ENCODE measurements at places on chromosomes 13 and 19.

DNA sequence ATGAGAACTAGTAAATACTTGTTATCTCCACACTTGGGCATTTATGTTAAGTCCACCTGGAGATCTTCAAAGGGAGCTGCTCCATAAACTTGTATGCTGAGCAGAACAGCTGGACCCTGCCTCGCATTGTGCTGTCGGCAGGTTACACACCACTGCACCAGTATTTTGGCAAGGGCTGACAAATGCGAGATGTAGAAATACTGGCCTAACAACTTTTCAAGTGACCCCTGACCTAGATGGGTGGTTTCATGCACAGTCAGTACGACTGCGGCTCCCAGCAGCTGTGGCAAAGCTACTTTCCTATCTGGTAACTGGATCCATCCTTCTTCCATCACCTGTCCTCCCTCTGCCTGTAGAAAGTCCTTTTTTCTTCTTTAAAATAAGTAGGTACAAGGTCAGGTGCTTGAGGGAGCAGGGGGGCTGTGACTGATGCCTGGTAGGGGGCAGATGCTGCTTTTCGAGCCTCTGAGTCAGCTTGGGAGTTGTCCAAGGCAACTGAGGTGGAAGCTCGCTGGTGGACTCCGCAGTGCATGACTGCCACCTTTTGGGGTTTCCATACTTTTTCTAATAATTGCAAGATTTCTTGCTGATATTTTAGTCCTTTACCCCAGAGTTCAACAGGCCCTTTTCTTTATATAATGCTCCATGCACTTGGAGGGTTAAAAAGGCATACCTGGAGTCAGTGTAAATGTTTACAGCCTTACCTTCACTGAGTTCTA is 86.8 kb downstream of the SLC25A15 start:
- no peak for DNase-seq

DNA sequence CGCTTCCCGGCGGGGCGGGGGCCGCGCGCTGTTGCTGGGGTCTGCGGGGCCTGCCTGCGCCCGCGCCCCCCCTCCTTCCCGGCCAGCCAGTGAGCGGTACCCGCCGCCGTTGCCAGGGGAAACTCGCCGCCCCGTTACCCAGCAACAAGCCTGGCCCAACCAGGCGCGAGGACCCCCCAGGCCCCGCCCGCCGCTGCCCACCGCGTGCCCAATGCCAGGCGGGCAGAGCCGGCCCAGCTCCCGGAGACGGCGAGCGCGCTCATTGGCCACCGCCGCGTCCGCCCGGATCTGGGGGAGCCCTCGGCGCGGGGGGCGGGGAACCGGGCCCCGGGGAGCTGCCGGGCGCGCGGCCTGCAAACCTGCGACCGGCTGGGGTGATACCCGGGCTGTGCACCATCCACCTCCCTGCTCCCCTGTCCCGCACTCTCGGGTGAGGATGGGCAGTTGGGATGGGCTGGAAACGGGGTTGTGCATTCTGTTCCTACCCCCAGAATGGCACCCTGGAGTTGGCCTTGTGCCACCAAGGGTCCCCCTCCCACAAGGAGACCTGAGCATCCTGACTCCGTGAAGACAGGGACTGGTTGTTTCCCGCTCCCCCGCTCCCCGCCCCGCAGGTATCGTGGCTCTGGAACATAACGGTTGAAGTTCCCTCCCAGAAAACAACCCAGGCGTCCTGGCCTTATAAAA is 8.8 kb upstream of the BBC3 start:
- DNase-seq: no peak

DNA sequence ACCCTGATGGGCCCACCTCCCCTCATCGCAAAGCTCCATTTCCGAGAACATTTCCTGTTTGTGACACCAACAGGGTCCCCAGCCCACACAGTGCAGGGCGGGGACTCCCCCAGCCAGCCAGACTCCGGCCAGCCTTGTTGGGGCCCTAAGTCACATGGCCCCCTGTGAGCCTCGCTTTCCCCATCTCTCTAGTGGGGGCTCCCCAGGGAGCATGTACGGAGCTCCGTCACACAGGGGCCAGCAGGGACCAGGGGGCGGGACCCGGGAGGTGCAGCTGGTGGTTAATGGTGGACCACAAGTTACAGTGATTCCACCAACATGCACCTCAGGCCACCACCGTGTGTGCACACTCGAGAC is 1.7 kb downstream of the TBXA2R start:
- DNase-seq: no peak

DNA sequence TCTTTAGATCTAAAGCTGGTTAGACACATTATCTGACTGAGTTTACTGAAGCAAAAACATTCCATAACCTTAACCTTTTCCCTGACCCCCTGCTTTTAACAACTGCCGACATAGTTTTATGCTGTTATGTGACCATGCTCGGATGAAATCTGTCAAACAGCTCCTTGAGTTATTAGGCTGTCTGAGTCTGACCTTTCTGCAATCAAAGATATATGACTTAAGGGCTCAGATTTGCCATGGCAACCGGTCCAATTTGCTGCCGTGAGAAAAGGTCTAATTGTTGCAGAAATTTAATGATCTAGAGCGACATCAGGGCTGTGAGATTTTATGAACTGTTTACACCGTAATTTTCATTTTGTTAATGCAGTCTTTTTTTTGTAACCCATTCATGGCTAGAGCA is 61.8 kb downstream of the URI1 start:
- DNase-seq: no peak

GRCh38 chr19:38524994-38525634 is 91.6 kb downstream of the RYR1 start:
- DNase-seq: no peak

- peak; percentile 59 for DNase-seq
These were observed 20.4 kb downstream of the LMTK3 start for GRCh38 chr19:48490981-48491792.

DNA sequence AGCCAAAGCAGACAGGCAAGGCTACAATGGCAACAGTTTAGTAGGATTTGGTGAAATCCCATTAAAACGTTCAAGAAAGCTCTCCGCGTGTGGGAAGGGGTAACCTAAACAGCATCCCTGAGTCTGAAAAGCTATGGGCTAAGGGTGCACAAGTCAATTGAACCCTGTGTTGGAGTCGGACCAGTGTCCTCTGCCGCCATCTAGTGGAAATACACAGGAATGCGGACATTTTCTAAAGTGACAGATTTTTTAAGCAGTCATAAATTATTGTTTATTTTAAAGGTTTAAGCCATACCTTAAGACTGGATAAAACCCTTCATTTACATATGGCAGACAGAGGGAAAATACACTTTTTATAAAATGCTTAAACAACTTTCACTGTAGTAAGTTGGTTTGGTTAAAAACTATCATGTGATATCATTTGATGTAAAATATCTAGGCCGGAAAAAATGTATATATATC is 26.5 kb upstream of the LSM14A start:
- peak; percentile 64 for DNase-seq

DNA sequence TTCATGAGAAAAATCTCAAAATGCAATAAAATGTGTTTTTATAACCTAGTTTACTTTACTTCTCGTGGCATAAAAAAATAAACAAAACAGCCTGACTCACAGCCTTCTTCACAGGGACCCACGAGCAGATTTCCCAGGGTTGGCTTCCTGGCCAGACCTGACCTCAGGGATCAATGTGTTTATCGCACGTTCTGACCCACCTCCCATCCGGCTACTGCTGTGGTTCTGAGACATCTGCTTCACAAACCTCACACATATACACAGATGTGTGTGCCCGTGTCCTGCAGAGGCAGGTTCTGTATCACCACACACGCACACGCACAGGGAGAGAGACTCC is 118.3 kb downstream of the COL4A2 start:
- no peak for DNase-seq

DNA sequence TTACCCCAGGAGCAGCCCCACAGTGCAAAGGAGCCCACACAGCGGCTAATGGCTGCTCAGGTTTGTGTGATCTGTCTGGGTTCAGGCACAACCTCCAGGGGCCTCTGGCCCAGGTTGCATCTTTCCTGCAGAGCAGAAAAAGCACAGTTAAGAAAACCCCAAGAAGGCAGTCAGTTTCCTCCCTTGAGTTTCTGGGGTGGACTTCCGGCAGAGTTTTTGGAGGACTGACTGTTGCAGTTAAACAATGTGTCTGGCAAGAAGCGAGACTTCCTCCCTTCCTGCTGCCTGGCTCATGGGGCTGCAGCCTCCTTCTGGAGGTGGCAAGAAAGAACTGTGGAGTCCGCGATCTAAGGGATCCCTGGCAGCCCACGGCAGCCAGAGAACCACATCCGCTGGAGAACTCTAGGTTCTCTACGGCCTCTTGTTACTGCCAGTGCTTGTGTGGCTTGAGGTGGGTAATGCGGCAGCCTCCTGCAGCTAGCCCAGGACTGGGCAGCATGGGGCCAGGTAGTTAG is 114.4 kb downstream of the ZDHHC20 start:
- DNase-seq: peak; percentile 47

- DNase-seq: no peak
These were observed 60.8 kb upstream of the KLF5 start for GRCh38 chr13:72998012-72998411.

GRCh38 chr19:51546650-51547396 is 15.4 kb upstream of the SIGLEC6 start:
- peak; percentile 100 for DNase-seq

DNA sequence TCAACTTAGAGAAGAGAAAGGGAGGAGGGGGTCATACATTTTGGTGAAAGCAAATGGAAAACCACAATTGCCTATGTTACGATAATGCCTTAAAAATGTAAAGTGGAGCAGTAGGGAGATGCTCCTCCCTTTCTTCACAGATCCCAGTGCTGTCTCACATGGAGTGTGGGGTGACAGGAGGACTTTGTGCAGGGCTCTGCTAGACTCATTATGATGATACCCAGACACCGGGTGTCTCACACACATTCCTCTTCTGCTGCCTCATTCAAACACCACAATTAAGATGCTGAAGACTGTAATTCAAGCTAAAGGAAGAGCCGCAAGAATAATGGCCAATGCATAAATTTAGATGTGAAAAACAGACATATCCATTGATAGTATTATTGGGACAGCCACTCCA is 150.6 kb downstream of the LHFPL6 start:
- DNase-seq: no peak

DNA sequence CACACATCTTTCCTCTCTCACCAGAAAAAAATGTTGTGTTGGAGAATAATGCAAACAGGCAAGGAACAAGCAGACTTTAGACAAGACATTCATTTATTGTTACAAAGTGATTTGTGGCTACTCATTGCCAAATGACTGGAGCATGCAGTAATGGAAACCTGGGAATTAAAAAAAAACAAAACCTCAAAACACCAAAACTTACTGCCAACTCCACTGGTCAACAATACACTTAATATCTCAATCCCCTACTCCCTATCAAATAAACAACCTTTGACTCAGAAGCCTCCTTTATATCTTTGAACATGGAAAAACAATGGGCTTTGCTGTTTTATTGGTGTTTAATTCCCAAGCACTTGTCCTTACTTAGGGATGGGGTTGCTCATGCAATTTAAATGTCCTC is 112.8 kb downstream of the POSTN start:
- DNase-seq: no peak

DNA sequence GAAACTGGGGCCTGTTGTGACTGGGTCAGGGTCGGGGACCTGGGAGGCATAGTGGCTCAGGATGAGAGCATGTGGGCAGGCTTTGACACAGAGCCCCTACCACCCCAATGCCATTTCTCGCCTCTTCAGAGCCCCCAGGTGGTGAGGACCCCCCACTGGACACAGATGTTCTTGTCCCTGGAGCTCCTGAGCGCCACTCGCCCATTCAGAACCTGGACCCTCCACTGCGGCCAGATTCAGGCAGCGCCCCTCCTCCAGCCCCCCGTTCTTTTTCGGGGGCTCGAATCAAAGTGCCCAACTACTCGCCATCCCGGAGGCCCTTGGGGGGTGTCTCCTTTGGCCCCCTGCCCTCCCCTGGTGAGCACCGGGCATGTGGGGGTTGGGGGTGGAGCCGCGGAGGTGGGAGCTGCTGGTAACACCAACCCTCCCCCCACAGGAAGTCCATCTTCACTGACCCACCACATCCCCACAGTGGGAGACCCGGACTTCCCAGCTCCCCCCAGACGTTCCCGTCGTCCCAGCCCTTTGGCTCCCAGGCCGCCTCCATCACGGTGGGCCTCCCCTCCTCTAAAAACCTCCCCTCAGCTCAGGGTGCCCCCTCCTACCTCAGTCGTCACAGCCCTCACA is 10.4 kb downstream of the IGFLR1 start:
- no peak for DNase-seq

GRCh38 chr19:2227415-2228156 is 8.5 kb downstream of the PLEKHJ1 start:
- DNase-seq: peak; percentile 96

DNA sequence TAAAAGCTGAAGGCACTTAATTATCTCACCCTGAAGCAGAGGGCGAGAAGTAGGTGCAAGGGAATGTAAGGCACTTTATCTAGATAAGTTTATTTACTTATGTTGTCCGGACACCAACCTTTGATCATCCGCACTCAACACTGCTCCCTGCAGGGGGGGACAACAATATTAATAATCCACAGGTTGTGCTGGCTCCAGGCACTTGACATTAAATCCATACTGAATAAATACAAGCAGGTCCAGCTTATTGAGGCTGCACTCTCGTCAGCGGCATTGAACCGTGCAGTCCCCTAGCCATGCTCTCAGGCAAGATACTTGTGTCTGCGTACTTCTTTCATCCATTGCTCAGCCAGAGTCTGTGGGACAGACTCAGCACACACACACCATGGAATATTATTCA is 374.5 kb upstream of the NBEA start:
- no peak for DNase-seq

DNA sequence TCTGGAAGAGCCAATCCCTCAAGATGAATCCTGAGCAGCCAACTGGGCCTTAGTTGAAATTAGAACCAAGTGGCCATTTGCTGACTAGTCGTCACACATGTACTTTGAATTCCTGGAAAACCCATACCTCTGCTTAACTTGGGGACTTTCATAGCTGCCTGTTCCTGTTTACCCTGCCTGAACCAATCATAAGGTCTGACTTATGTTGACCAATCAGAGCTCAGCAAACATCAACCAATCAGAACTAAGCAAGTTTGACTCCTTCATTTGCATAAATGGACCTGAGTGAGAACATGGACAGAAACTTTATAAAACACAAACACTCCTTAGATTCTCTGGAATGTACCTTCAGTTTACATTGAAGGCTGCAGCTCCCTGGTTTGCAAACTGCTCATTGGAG is 50.8 kb downstream of the LATS2 start:
- no peak for DNase-seq

DNA sequence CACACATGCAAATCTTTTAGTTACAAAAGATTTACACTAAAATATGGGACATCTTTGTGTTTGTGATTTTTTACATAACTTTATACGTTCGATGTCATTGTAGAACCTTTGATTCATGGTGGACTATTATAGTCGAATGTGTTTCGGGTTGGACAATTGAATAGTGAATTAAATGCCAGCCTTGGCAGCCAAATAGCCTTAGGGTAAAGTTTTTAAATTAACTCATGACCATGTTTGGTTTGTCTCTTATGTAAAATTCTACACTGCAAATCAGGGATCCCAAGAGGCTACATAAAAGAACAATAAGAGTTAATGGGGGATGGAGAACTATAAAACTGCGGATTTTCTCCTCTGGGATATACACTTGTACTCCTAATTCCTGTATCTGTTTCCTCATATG is 1735.6 kb upstream of the SPRY2 start:
- no peak for DNase-seq

GRCh38 chr13:47133011-47133445 is 236.2 kb upstream of the HTR2A start:
- DNase-seq: no peak

Data from MV-4-11 (cell line).